ENCODE measurements at places on chromosomes 3 and 15.

DNA sequence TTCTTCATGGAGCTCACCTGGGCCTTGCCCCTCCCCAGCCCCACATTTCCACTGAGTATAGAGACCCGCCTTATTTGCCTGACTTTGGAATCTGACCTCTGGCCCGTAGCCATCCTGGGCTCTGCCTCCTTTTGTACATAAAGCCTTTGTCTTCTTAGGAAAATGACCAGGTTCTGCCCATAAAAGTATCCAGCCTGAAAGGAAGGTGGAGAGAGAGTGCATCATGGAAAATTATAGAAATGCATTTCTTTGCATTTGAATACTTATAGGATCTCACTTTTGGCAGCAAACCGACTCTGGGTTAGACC is 3.6 kb upstream of the SH2D7 start:
- no peak for DNase-seq

DNA sequence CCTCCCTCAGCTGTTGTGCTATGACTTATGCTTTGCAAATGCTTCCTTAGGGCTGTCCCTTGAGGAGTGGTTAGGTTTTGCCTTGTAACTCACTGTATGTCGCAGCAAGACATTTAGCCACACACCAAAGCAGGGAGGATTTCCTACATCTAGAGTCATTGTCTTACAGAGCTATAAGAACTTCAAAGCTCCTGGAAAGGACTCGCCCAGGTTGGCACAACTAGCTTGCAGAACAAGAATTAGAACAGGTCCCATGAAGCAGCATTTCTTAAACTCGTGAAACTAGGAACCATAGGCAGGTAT is 19.4 kb upstream of the ACAP2 start:
- no peak for DNase-seq

DNA sequence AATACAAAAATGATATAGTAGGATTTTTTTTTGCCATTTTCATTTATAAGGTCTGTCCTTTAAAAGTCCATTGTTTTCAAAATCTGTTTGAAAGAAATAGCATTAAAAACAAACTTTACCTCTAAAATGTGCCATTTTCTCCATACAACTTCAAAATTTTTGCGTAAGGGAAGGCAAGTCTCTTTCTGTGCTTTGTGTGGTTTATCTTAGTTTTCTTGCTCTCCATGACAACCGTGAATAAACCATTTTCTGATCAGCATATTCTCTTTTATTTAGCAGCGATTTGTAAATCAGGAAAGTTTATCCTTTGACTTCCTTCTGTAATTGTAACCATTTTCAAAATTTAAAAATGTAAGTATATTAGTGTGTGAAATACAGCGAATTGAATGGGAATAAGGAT is 147.9 kb upstream of the CGNL1 start:
- no peak for DNase-seq

DNA sequence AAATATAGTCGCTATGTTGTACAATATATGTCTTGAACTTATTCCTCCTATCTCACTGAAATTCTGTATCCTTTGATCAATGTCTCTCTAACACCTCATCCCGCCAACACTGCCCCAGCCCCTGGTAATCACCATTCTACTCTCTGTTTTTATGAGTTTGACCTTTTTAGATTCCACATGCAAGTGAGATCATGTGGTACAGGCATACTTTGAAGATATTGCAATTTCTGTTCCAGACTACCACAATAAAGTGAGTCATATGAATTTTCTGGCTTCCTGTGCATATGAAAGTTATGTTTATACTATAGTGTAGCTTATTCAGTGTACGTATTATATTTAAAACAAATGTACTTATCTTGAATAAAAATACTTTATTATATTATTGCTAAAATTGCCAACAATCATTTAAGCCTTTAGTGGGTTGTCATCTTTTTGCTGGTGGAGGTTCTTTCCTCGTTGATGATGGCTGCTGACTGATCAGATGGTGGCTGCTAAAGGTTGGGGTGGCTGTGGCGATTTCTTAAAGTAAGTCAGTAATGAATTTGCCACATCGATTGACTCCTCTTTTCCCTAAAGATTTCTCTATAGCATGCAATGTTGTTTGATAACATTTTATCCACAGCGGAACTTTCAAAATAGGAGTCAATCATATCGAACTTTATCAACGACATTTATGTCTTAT is 257.2 kb downstream of the NFKBIZ start:
- DNase-seq: no peak

DNA sequence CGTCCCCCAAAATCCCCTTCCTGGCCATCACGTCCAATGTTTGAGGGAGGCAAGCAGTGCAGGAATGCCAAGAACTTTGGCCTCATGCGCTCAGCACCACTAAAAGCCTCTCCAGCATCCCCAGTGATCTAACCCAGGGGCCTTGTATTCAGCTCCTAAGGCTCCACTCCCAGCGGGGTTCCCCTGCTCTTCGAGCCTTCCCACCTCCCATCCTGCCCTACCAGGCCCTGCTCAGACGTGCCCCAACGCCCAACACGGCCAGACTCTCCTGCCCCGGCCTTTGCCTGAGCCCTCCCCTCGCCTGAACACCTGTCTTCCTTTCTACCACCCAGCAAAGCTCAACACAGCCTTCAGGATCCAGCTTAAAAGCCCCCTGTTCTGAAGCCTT is 30.5 kb downstream of the PLXND1 start:
- DNase-seq: no peak

GRCh38 chr3:31322460-31322859 is 210.3 kb upstream of the STT3B start:
- DNase-seq: no peak

All from breast epithelium (tissue), 4 donors.